ENCODE measurements at places on chromosomes 1 and 21.

GRCh38 chr21:15355066-15355465 lies 290.3 kb upstream of the NRIP1 start:
- no peak for DNase-seq

GRCh38 chr1:10904396-10905358 lies 107.8 kb upstream of the TARDBP start:
- no peak for DNase-seq

DNA sequence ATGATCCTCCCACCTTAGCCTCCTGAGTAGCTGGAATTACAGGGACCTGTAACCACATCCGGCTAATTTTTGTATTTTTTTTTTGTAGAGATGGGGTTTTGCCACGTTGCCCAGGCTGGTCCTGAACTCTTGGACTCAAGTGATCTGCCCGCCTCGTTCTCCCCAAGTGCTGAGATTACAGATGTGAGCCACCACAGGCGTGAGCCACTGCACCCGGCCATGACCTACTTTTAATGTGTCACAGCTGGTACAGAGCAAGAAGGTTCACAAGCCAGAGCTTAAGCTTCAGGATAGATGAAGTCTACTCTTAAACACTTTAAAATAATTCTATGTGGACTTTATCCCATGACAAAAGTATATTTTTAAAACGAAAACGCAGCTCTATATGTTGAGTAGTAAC lies 23.6 kb downstream of the ACBD3 start:
- no peak for DNase-seq

DNA sequence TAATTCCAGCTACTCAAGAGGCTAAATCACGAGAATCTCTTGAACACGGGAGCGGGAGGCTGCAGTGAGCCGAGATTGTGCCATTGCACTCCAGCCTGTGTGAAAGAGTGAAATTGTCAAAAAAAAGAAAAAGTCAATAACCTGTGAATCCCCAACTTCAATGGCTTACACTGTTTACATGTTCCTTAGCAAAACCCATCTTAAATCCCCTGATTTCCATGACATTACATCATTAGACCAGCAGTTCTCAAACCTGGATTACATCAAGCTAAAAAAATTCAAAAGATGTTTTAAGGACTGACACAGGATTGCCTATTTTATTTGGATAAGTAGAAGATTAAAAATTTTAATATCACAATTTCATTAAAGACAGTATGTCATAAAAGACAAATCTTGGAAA lies 12.4 kb downstream of the GPBP1L1 start:
- DNase-seq: no peak

All from caudate nucleus (tissue), 63 donors.